ENCODE measurements at places on chromosomes 13 and 19.

- DNase-seq = no peak
Measured at GRCh38 chr13:52933547-52934210, 85.2 kb upstream of the PCDH8 start.

DNA sequence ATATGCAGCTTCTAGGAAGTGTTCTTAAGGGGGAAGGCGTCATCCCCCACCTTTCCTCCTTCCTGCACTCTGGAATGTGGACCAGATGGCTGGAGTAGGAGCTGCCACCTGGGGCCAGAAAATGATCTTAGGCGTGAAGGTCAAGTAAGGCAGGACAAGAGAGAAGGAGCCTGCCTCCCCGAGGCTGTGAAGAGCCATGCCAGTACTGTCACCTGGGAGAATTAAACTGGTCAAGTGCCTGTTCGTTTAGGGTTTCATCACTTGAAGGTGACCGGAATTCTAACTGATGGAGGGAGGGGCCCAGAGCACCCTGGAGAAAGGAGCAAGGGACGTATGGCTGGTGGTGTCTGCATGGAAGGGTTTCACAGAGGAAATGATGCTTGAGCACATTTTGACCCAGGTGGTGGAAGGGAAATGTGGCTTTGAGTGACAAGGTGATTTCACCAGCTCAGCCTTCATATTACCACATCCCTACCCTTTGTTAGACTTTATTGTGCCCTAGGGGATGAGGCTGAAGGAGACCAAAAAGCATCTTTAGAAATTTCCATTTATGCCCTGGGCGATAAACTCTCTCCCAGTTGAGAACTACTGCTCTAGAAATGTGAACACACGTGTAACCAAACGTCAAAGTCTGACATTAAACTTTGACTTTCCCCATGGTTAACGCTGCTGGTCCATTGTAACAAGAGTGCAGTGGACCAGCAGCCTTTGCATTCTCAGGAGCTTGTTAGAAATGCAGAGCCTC, 37.5 kb downstream of the PPP2R1A start:
- DNase-seq = no peak

- no peak for DNase-seq
Measured at GRCh38 chr19:48881741-48882657, 9.8 kb downstream of the PPP1R15A start.

- DNase-seq = no peak
Measured at GRCh38 chr13:41599619-41600018, 142.3 kb downstream of the RGCC start.

- peak; percentile 55 for DNase-seq
Measured at GRCh38 chr19:43624933-43625332, 5.5 kb upstream of the ZNF428 start.

DNA sequence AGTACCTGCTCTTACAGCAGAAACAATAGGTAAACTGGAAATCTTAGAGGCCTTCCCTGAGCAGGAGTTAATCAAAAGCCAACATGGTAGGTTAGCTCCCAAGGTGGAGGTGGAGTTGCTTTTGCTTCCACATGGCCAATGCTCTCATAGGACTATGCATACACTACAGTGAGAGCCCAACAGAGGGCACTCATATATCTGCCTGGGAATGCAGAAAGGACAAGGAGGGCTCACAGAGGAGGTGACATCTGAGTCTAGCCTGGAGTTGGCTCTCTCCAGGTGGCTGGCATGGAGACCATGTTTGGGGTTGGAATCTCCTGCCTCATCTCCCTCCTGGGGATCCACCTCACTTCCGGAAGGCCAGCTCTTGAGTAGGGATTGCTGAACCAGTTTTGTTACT, 34.6 kb downstream of the ATP8A2 start:
- no peak for DNase-seq

DNA sequence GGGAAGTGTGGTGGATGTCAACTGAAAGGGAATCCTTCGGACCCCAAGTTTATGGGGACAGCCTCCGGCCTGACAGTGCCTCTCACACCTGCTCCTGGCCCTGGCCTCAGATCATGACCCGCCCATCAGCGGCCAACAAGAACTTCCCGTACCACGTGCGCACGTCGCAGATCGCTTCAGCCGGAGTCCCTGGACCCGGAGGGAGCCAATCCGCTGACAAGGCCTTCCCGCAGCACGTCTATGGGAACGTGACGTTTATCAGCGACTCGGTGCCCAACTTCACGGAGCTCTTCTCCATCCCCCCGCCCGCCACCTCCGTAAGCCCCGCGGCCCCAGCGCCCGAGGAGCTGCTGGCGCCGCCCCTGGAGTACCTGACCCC, 2.0 kb upstream of the MEGF8 start:
- no peak for DNase-seq

DNA sequence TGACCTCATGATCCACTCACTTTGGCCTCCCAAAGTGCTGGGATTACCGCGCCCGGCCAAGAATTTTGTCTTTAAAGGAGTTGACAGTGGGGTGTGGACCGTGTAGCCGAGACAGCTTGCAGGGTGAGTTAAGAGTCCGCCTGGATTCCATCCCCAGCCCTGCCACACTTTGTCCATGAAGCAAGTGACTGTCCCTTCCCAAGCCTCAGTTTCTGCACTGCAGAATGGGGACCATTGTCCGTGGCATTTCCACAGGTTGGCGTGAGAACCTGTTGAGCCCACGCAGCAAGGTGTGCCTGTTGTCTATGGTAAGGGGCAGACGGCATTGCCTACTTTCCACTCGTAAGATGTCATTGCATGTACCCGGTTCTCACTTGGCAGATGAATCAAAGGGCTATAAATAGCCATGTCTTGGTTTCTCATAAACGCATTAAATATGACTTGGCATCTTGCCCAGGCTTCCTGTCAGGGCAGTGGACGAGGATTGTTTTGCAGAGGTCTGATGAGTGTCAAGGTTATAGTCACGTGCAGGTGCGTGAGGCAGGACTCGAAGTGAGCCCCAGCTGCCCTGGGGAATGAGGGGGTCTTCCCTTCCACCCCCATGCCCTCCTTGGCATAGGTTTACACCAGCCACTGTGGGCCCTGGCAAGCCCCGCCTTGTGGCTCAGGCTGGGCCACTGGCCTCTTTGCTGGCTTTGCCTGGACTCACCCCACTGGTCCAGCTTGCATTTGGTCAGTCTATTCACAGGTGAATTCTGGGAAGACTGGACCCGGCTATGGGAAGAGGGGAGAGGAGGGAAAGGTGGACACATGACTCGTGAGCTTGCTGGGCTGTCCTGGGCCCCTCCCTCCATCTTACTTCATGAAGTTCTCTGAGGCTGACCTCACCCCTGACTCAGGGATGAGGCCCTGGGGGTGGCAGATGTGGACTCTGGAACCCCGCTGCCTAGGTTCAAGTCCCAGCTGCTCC, 14.6 kb downstream of the FAM187B start:
- DNase-seq = peak; percentile 59

- no peak for DNase-seq
Measured at GRCh38 chr19:11465600-11465999, 15.2 kb downstream of the ELAVL3 start.

- DNase-seq = no peak
Measured at GRCh38 chr13:73465617-73465971, 406.8 kb downstream of the KLF5 start.

- no peak for DNase-seq
Measured at GRCh38 chr13:85533911-85534310, 265.3 kb downstream of the SLITRK6 start.

GRCh38 chr19:28847468-28847867, 365.5 kb downstream of the UQCRFS1 start:
- no peak for DNase-seq

DNA sequence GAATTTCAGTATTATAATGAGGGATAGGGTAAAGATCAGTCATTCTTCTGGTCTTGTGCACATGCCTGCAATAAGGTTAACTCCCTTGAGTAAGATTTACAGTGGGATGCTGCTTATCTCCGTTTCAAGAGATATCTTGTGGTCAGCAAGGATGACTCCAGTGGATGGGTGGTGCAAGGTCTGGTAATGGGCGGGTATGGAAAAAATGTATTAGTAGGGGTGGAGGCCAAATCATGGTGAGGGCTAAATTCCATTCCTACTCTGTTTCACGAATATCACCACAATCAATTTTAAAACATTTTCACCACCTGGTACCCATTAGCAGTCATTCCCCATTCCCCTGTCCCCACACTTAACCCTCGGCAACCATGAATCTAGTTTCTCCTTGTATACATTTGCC, 40.6 kb downstream of the CCDC122 start:
- no peak for DNase-seq

DNA sequence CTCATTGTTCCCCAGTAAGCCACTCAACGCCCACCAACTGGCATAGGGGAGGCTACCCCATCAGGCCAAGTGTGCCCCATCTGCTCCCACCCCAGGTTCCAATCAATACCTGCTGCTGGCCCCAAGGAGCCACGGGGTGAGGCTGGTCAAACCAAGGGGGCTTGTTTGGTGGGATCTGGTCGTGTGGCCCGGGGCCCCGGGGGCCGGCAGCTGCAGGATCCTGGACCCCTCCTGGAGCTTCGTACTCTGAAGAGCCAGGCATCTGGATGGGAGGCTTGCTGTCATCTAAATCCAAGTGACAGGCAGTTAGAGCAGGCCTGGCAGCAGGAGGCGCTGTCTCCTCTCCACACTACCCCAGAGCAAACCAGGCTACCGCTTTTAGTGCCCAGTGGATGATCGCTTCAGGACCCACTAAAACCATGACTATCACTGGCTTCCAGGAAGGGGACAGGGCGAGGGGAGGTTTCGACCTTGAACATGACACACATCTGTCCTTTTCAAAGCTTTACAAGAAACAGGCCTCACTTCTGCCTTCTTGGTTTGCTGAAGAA, 14.2 kb downstream of the CHERP start:
- DNase-seq = no peak

DNA sequence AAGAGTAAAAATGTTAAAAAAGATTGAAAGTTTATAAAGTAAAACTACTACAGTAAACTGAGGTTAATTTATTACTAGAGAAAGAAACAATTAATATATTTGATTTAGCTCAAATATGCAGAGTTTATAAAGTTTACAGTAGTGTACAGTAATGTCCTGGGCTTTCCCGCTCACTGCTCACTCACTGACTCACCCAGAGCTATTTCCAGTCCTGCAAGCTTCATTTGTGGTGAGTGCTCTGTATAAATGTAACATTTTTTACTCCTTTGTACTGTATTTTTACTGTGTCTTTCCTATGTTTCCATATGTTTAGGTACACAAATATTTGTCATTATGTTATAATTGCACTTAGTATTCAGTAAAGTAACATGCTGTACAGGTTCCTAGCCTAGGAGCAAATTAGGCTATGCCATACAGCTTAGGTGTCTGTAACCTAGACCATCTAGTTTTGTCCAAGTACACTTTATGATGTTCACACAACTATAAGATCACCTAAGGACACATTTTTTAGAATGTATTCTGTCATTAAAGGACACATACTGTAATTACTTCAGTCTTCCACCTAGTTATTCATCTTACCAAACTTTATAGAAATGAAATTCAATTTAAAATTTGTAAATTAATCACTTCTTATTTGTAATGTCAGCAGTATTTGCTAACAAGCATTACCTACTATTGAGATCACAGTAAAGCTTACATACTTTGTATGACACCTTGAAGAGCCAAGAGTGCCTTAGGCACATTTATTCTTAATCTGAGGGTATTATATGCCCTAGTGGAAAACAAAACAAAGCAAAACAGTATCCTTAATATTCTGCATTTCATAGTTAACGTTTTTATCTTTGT, 683.4 kb downstream of the PCDH9 start:
- no peak for DNase-seq

GRCh38 chr19:33840783-33841182, 44.1 kb downstream of the KCTD15 start:
- DNase-seq = no peak

DNA sequence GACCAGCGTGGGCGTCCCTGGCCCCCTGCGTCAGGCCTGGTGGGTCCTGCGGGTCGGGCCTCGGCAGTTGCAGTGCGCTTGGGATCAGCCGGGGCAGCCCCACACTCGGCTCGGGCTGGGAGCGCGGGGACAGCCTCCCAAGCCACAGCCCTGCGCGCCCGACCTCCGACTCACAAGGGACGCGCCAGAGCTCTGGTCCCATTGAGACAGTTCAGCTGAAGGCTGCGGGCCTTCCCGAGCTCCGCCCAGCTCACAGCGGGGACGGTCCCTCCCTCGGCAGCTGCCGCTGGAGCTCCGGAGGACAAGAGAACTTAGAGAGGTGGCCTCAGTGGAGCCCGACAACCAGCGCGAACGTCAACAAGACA, 45.7 kb upstream of the ZNF730 start:
- DNase-seq = peak; percentile 61

GRCh38 chr19:47582320-47582909, 9.5 kb upstream of the ZNF541 start:
- no peak for DNase-seq

Measured in right lobe of liver (tissue), 6 donors.